Nucleus accumbens (tissue), 56 donors: ENCODE measurements at places on chromosomes 13 and 19.

DNA sequence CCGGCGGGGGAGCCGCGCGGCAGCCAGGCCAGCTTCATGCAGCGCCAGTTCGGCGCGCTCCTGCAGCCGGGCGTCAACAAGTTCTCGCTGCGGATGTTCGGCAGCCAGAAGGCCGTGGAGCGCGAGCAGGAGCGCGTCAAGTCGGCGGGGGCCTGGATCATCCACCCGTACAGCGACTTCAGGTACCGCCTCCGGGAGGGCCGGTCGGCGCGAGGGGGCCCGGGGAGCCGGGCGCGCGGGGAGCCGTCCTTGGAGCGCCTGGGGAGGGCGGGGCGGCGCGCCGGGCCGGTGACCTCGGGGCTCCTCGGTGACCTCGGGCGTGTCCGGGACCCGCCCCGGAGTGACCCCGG lies 690 bp downstream of the HCN2 start:
- no peak for DNase-seq

- no peak for DNase-seq
These were observed 407.8 kb downstream of the COG6 start for GRCh38 chr13:40063278-40063698.

DNA sequence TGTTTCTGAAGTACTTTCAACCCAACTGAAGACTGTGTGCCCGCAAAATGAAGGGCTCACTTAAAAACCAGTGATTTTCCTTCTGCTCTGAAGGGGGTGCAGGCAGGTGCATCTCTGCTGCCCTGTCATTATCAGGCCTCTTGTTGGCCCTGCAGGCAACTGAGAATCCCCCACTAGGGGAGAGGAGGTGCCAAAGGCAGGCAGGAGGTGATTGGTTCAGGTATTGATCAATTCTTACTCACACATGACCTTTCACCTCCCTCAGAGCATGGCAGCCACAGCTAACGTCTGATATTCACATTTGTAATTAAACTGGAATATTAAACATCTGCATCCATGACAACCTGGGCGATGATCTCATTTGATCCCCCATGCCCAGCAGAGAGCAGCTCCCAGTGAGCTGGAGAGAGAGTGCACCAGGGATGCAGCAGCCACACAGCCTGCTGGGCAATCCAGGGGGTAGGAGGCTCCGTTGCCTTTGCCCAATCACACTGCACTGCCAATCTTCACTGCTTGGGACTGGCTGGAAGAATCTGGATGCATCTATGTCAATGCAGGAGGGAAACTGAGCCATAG lies 267.9 kb upstream of the TSHZ3 start:
- DNase-seq, result no peak

- DNase-seq, result no peak
These were observed 137.5 kb downstream of the KCNRG start for GRCh38 chr13:50152655-50153309.

- peak; percentile 13 for DNase-seq
These were observed 99.3 kb downstream of the DOCK9 start for GRCh38 chr13:98878486-98879126.

DNA sequence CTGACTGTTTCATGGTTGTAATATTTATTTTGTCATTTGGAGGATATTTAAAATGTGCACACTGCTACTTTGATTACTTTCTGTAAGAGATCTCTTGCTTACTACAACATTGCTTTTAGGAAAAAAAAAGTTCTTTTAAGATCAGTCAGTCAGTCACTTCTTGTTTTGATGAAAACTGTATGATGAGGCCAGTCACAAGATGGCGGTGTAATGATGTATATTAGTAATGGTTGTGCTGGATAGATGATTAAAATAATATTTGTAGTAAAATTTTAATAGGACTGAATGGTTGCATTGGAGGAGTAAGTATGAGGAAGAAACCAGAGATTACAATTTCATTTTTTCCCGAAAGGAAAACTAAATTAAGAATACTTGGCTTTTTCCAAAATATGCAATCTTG lies 2411.1 kb downstream of the PCDH9 start:
- DNase-seq, result no peak

DNA sequence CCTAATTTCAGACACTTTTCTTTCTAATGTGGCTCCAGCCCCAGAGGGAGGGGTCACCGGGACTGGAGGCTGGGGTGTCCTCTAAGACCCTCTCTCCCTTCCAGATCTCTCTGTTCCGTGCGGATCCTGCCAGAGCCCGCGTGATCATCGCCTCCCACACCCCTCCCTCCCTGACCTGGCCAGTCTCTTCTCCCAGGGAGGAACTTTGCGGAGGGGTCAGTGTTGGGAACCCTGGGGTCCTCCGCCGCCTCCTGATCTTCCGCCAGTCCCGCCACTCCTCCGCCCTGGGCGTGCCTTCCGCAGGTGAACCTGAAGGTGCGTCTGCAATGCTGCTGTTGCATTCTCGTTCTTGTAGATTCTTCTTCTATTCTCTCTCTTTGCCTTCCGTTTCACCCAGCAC lies 9.1 kb downstream of the SOX21 start:
- no peak for DNase-seq

GRCh38 chr19:45409557-45409920 lies 3.1 kb downstream of the POLR1G start:
- no peak for DNase-seq

- DNase-seq, result no peak
These were observed 13.2 kb downstream of the RASA3 start for GRCh38 chr13:114119196-114119595.

- no peak for DNase-seq
These were observed 16.9 kb downstream of the CBY2 start for GRCh38 chr13:45718992-45719391.

GRCh38 chr13:36356058-36356457 lies 9.9 kb upstream of the SPART start:
- no peak for DNase-seq

DNA sequence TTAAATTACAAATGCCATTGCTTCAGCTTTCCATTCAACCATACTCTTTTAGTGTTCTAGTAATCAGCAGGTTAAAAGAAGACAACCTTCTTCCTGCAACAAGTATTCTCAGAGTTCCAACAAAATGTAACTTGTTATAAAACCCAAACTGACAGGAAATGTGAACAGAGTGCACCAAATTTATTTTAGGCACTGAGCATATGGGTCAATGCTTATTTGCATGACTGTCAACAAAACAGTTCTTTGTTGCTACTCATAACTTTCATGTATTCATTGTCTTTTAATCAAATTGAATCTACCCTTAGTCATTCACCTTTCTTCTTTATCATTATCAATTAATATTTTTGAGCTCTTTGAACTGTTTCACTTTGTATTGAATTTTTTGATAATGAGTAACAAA lies 554.1 kb downstream of the DACH1 start:
- no peak for DNase-seq

DNA sequence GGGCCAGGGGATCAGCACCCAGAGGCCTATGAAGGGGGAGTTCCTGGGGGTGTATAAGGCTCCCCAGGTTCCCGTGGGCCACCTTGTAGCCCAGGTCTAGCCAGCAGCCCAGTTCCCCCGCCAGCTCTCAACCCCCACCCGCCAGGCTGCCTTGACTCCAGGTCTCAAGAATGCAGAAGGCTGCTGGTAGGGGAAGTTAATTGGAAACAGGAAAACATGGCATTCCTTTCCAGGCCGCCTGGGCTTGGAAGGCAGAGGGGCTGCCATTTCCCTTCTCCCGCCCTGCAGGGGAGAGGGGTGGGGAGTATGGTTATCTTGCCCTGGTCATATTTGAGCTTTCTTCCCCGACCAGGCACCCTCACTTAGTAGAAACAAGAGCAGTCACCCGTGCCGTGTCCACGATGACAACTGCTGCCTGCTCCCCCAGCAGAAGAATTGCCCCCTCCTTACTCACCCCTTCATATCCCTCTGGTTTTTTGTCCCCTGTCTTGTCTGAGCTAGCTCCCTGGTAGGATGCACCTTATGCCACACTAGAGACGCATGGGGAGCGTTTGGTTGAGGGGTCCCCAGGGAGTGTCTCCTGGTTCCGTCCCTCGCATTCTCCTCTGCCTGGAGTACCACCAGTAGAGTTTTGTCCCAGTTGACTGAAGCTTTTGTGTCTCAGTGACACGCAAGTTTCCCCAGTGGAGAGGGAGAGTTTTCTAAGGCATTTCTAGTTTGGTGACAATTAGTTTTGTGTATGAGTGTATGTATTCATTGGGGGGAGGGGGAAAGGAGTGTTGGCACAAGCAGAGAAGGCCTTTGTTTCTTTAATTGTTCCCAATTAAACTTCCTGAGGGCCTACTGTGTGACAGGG lies 4.5 kb downstream of the BICRA start:
- no peak for DNase-seq

- no peak for DNase-seq
These were observed 6.9 kb downstream of the KCNN1 start for GRCh38 chr19:17973759-17974158.

- no peak for DNase-seq
These were observed 29.1 kb downstream of the CEBPA start for GRCh38 chr19:33273065-33273736.

DNA sequence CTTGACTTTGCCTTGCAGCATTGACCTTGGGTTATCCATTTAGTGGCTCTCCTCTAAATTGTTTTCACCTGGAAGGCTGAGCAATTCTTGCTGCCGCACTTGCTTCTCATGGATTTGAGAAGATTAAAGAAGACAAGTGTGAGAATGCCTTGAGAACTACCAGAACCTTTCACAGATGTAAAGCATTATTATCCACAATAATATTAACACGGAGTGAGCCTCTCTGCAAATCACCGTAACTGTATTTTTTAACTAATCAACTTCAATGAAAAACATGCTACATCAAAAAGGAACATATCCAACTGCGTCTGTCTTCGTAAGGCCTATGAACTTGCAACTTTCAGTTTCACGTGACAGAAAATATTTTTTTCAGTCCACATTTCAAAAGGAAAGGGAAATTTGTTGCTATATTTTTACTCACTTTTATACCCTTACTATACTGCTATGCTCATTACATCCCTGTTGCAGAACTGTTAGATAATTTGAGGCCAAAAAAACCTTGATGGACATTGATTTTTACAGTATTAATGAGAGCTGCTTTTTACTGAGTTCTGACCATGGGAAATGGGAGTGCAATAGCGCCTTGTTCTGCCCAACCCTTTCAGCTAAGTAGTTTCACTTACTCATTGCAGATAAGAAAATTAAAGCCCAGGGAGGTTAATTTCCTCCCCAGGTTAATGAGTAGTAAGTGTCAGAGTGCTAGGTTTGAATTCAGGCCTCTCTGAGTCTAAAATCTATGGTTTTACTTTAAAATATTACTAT lies 93.8 kb upstream of the RAP2A start:
- DNase-seq, result no peak

DNA sequence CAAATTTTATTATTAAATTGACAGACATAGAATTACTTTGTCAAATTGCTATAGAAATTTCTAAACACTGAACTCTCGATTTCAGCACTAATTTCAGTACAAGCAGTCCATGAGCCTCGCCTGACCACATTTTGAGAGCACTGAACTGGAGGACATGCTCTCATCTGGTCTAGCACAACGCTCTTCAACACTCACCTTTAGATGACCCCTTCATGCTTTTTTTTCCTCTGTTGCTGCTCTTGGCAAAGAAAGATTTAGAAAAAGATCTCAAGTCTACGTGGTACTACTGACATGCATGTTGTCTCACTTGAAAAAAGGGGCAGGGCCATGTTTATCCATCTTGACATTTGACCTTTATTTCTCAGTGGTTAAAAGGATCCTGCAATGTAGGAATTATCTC lies 981.5 kb downstream of the DIAPH3 start:
- DNase-seq, result no peak

GRCh38 chr19:18896421-18896841 lies 473 bp upstream of the CERS1 start:
- DNase-seq, result no peak

GRCh38 chr13:26872525-26873385 lies 112.2 kb upstream of the GPR12 start:
- peak; percentile 29 for DNase-seq

DNA sequence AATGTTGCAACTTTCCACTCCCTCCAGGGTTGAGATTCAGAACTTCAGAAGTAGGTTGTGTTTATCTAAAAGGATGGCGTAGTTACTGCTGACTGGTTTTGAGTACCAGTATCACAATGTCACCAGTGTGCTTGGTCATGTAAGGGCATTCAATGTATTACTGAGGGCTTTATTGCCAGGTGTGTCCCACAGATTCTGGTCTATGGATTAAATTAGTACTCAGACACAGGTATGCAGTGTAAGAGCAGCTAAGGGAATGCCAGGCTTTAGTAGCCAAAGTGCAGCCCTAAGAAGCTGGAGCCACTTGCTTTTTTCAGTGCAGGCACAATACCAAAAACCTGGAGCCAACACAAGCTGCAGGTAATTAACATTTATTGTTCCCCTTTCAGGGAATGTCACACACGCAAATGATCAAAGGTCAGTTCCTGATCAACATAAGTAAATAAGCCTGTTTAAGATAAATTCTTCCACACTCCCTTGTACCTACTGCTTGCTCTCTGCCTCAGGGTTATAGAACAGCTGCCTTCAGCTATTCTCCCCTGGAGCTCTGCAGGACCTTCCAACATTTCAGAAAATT lies 130.1 kb upstream of the ZNF91 start:
- DNase-seq, result no peak

DNA sequence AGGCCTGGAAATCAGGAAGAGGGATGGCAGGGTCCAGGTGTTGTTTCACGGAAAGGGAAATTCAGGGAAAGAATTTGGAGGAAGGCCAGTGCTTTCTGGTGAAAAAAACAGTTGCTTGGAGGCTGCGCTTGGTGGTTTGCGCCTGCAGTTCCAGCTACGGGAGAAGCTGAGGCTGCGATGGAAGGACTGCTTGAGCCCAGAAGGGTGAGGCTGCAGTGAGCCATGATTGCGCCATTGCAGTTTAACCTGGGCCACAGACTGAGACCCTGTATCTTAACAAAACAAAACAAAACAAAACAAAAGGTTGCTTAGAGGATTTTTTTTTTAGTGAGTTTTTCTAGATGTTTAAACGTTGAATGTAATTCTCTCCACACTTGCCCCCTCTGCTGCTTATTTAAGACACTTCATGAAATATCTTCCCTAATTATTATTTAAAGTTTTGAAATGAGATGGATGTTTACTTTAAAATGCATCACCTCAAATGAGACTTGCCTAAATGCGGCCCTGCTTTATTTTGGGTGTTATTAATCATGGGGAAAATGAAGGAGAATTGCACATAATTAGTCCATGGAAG lies 75.4 kb upstream of the TRPC4 start:
- DNase-seq, result no peak

GRCh38 chr19:6069268-6069791 lies 41.0 kb downstream of the RFX2 start:
- no peak for DNase-seq

- DNase-seq, result no peak
These were observed 72.6 kb upstream of the C13orf46 start for GRCh38 chr13:114046431-114046975.
